ENCODE measurements at places on chromosomes 2 and 18. TPM values are rescaled to one million over a fixed set of nuclear protein-coding genes. Genes with fewer than 3 reads are reported as not detected.
A peak's percentile ranks its signal among the peaks of the same experiment; 100 is the strongest.

GRCh38 chr2:71637736-71638135 is 184.4 kb downstream of the DYSF start:
- no peaks in the 10 kb centered on the region for H3K36me3 ChIP-seq
- no peak overlapping the region for H3K4me3 ChIP-seq
- no peak overlapping the region for H3K27ac ChIP-seq
- no peak for DNase-seq

GRCh38 chr2:72108121-72108520 is 39.5 kb downstream of the CYP26B1 start:
- H3K4me3 ChIP-seq = no peak overlapping the region
- H3K27ac ChIP-seq = no peak overlapping the region
- no peaks in the 10 kb centered on the region for H3K27me3 ChIP-seq
- no peak for DNase-seq

DNA sequence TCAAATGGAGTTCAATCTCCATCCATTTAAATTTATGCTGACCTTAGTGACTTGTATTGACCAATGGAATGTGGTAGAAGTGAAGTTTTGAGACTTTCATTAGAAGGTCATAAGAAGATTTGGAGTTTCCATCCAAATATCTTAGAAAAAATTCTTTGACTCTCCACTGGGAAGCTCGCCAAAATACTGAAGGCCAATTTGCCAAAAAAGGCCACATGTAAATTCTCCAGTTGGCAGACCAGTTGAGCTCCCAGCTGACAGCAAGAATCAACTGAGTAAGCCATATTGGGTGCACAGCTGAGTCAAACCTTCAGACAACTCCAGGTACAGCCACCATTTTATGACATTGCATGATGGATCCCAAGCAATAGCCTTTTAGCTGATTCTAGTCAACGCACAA is 228.3 kb upstream of the SETBP1 start:
- no peaks in the 10 kb centered on the region for H3K4me1 ChIP-seq
- no peak for DNase-seq
- no peaks in the 10 kb centered on the region for H3K27me3 ChIP-seq
- no peaks in the 10 kb centered on the region for H3K36me3 ChIP-seq
- no peak overlapping the region for H3K27ac ChIP-seq
- H3K4me3 ChIP-seq = no peak overlapping the region

Gene CXCR1
- not detected for total RNA-seq

Gene ASB18
- not detected for total RNA-seq

DNA sequence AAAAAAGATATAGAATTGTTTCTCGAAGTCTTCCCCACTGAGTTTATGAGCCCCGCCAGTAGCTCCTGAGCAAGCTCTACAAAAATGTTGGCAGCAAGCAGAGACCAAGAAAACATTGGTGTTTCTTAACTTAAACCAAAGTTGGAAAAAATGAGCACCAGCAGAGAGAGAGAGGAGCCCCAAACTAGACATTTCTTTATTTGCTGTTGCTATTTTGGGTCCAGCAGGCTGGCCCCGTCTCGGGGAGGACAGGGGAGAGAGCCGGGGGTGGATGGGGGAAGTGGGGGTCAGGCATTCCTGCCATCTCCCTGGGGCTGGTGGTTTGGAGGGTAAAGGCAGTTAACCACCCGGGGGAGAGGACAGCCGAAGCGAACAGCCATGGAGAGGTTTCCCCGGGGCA is 113.0 kb downstream of the DYSF start:
- no peaks in the 10 kb centered on the region for H3K36me3 ChIP-seq
- H3K4me1 ChIP-seq = no peaks in the 10 kb centered on the region
- H3K4me3 ChIP-seq = no peak overlapping the region
- no peak overlapping the region for H3K27ac ChIP-seq
- DNase-seq = no peak

Gene KCNS3
- total RNA-seq = 2.5 TPM

GRCh38 chr18:79214056-79214455 is 144.9 kb downstream of the ATP9B start:
- H3K4me1 ChIP-seq = no peaks in the 10 kb centered on the region
- no peak for DNase-seq
- no peaks in the 10 kb centered on the region for H3K27me3 ChIP-seq
- no peak overlapping the region for H3K4me3 ChIP-seq
- H3K27ac ChIP-seq = no peak overlapping the region

GRCh38 chr2:37982147-37982582 is 57.1 kb downstream of the RMDN2 start:
- H3K4me1 ChIP-seq = peaks cover 3% of the 10 kb centered on the region
- no peak overlapping the region for H3K27ac ChIP-seq
- H3K36me3 ChIP-seq = no peaks in the 10 kb centered on the region
- peak; percentile 88 for DNase-seq
- H3K4me3 ChIP-seq = no peak overlapping the region

All from Karpas-422 (cell line).